ENCODE measurements at places on chromosomes 7 and 10. TPM values are rescaled to one million over a fixed set of nuclear protein-coding genes. Genes with fewer than 3 reads are reported as not detected.

The EN2 gene
- not detected for total RNA-seq

The EPHA1 gene
- total RNA-seq: 2.9 TPM

The PAPOLB gene
- not detected for total RNA-seq

The PDK4 gene
- total RNA-seq: not detected

The ARHGEF35 gene
- total RNA-seq: 8.8 TPM

The UPK3BL2 gene
- 8.2 TPM for total RNA-seq

The SPRN gene
- total RNA-seq: not detected

- no peak for DNase-seq
These were observed 8.7 kb upstream of the POLD2 start for GRCh38 chr7:44132039-44132438.

GRCh38 chr10:63255316-63255715 is 122.2 kb downstream of the NRBF2 start:
- DNase-seq: no peak

DNA sequence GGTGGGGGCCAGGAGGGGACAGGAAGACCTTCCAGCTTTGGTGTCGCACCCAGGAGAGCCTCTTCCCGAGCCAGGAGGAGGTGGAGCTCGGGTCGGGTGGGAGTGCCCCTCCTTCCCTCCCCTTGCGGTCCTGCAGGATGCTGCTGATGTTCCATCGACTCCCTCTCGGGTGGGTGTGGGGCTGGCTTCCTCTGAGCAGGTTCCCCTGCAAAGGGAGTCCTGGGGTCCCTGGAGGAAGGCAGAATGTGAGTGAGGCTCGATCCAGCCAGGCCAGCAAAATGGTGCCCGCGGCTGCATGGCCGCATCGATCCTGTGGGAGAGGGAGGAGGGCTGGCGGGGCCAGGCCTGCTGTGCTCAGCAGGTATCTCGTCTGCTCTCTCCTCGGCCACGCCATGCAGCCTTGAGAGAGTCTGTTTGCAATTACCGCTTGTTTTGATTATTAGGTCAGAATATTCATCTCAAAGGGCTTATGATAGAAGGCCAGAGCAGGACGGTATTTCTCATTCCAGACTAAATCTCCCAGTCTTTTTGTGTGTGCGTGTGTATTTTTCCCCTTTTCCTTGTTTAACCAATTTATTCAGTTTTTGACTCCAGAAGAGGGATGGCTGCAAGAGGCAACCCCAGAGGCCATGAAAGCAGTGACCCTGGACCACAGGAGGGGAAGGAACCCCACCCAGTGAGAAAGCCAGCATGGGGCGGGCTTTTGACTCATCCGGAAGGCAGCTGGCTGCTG is 137.3 kb upstream of the ZMIZ1 start:
- no peak for DNase-seq

- no peak for DNase-seq
These were observed 4.0 kb upstream of the PLXNA4 start for GRCh38 chr7:132580277-132580676.
